ENCODE measurements at places on chromosomes 2 and 18. TPM values are rescaled to one million over a fixed set of nuclear protein-coding genes. Genes with fewer than 3 reads are reported as not detected.

The ABCB11 gene
- not detected for total RNA-seq

The SERPINB13 gene
- total RNA-seq: not detected

The POTEI gene
- not detected for total RNA-seq

The CCDC150 gene
- 13.6 TPM for total RNA-seq

The FAM210A gene
- 33.8 TPM for total RNA-seq

The REG3G gene
- total RNA-seq: not detected

The IFIH1 gene
- total RNA-seq: 14.5 TPM

The ING5 gene
- 49.4 TPM for total RNA-seq

The ST8SIA5 gene
- 0.05 TPM for total RNA-seq

The MEP1B gene
- not detected for total RNA-seq

The PPP1R1C gene
- not detected for total RNA-seq

The GAL3ST2 gene
- total RNA-seq: 1.3 TPM

The REG1B gene
- not detected for total RNA-seq

The GALR1 gene
- not detected for total RNA-seq

All from activated T-helper 2 cell treated with anti-CD3 and anti-CD28 coated beads, Interferon-gamma antibody, Interleukin-2, Interleukin-4, amounts not matched to agents 10 μg/mL and 5 μg/mL and 100 μg/mL, durations not matched to agents 14 hours and 24 hours and 36 hours (primary cell).